ENCODE measurements at places on chromosomes 7 and 10. TPM values are rescaled to one million over a fixed set of nuclear protein-coding genes. Genes with fewer than 3 reads are reported as not detected.

Gene AKR1C8
- total RNA-seq, result not detected

Gene SFRP5
- 0.21 TPM for total RNA-seq

Gene CPEB3
- total RNA-seq, result 0.65 TPM

Gene REEP3
- 10.8 TPM for total RNA-seq

Gene CFAP70
- not detected for total RNA-seq

DNA sequence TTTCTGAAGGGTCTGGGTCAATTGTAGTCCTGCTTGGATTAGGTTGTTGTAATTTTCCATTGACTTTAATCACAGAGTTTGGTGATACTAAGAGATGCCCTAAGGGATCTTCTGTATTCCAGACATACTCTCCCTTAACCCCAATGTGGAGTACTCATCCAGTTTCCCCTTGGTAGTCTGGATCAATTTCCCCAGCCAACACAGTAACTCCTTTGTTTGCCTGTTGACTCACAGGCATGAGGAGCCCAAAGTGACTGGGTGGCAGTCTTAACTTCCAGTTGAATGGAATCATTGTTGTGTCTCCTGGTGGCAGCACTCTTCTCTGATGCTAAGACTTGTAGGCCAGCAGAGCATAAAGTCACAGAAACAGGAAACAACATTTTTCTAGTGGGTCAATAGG, 41.5 kb upstream of the PIK3CG start:
- peak; percentile 47 for DNase-seq

Gene CNNM1
- total RNA-seq, result not detected

Gene OPALIN
- not detected for total RNA-seq

DNA sequence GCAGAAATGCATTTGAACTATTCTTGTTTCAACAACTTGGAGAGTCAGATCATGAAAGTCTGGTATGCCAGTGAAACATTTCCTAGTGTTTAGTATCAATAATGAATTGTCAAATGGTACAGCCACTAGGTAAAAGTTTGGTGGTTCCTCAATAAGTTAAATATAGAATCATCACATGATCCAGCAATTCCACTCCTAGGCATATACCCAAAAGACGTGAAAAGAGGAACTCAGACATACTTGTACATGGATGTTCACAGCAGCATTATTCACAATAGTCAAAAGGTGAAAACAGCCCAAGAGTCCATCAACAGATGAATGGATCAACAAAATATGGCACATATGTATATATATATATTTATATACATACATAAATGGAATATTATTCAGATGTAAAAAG, 67.0 kb upstream of the HPS1 start:
- DNase-seq, result no peak

DNA sequence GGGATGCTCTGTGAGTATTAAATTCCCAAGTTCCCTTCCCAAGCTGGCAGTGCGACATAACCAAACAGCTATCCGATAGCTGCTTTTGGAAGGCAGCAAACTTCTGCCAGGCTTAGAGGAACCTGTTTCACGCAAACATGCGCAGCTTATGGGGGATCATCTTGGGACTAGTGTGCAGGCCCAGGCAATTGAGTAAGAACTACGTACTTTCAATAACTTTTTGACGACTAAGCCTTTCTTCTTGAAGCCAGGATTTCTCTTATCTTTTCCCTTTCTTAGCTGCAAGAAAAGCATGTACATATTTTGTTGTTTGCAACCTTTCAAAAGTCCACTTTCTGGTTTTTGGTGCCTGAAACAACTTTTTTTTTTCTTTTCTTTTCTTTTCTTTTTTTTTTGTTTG, 28.7 kb upstream of the SEPHS1 start:
- DNase-seq, result no peak

- no peak for DNase-seq
Observed at GRCh38 chr10:124229989-124230634, 136.7 kb upstream of the CHST15 start.

Gene SHH
- total RNA-seq, result 22.6 TPM

Gene ASAH2B
- total RNA-seq, result 9.3 TPM

GRCh38 chr7:66460921-66461361, 167.7 kb upstream of the KCTD7 start:
- DNase-seq, result no peak

DNA sequence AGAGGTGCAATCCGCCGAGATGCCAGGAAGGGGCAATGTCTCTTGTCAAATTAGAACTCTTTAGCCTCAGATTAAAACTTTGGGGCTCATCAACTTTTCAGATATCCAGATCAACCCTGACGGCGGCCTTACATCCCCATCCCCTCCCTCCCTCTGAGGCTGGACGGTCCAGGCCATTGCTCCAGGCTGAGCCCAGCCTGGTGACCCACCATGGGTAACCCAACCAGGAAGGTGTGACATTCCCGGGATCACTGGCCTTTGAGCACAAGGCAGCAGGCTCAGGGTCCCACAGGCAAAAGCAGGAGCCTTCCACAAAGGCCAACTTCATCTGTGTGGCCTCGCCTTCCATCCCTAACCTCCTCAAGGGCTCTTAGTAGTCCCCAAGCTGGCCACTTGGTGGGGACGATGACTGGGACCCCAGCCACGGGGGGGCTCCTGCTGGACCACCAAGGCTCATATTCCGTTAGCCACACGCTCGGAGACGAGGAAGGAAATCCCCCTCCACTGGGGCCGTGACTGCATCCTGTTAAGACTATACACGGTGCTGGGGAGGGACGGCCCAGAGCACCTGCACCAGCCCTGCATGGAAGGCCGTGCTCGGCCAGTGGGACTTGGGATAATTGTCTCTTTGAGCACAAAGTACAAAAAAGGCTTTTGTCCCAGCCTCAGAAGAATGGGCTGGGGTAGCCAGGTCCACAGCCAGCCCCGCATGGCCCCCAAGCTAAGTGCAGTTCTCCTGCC, 62.8 kb downstream of the ZRANB1 start:
- DNase-seq, result no peak

DNA sequence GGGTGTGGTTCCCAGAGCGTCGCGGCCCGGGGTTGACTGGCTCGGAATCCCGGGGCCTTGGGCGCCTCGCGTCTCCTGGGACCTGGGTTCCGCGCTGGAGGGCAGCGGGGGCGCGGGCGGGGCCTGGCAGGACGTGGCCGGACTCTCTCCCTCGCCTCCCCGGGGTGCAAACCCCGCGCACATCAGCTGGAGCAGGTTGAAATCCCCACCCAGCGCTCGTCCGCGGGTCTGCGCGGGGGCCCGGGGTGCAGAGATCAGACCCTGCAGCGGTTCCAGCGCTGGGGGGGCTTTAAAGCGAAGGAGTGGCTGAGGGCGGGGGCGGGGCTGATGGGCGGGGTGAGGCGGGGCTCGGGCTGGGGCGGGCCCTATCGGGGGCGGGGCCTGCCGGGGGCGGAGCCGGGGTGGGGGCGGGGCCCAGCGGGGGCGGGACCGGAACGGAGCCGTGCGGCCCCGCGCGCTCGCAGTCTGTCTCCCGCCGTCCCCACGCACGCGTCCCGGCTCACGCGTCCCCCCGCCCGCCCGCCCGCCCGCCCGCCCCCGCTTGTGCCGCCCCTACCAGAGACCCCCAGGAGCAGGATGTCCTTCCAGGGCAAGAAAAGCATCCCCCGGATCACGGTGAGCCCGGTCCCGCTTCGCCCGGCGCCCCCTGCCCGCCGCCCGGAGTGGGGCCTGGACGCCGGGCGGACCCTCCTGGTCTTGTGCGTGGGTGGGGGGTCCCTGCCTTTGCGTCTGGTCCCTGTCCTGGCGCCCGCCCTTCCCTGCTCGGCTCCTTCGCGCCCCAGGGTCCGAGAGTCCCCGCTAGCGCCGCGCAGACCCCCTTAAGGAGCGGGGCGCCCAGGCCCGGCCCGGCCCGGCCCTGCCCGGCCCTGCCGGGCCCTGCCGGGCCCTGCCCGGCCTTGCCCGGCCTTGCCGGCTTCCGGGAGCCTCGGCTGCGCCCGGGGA, at the start of gene DPYSL4:
DPYSL4 (plus strand) TSS at position 461 of the 942 bp plus-strand sequence; CDS start at position 577, 116 bp downstream.
- no peak for DNase-seq
